Activated naive CD8-positive, alpha-beta T cell treated with anti-CD3 and anti-CD28 coated beads for 36 hours (primary cell): ENCODE measurements at places on chromosomes 3 and 15. TPM values are rescaled to one million over a fixed set of nuclear protein-coding genes. Genes with fewer than 3 reads are reported as not detected.
A peak's percentile ranks its signal among the peaks of the same experiment; 100 is the strongest.

- DNase-seq = no peak
Observed at GRCh38 chr3:25143356-25144025, 284.6 kb upstream of the RARB start.

GRCh38 chr3:114214542-114215341 lies 22.6 kb downstream of the ZNF80 start:
- DNase-seq = peak; percentile 38

GRCh38 chr15:49644364-49644794 lies 23.5 kb downstream of the DTWD1 start:
- no peak for DNase-seq

The DCBLD2 gene
- 2.0 TPM for total RNA-seq
